ENCODE measurements at places on chromosomes 1 and 21. TPM values are rescaled to one million over a fixed set of nuclear protein-coding genes. Genes with fewer than 3 reads are reported as not detected.
A peak's percentile ranks its signal among the peaks of the same experiment; 100 is the strongest.

DNA sequence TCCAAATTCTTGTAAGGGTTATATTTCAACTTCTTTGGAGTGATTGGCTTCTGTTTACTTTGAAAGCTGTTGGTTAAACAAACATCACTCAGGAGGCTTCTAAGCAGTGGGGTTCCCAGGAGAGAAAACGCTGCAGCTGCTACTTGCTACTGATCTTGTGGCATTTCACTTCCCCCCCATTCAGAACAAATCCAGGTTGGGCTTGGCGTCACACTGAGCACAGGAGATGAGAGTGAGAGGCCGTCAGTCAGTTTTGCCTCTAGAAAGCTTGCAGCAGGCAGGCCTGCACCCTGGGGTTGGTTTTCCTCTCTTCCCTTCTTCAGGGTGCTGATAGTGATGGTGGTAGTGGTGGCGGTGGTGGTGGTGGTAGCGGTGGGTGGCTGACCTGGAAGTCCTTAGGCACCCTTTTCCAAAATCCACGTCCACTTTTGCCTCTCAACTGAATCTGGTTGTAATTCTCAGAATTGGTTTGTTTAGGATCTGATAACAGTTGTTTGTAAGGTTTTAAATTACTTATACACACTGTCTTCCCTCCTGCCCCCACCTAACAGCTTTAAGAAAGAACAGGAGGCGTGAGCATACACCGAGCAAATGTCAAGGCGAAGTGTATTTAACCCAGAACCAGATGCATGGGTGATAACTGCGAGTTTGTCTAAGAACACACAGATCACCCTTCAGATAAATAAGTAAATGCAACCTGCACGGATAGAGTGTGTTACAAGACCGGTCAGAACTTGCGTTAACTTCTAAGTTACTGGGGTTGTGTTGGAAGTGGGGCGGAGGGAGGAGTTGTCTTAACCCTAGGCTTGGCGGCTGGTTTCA is 3.2 kb upstream of the PROX1 start:
- no peak for DNase-seq

The HEYL gene
- polyA plus RNA-seq, result 0.50 TPM

The DIP2A gene
- 13.2 TPM for polyA plus RNA-seq

- no peak for DNase-seq
These were observed 58.2 kb upstream of the KIAA1614 start for GRCh38 chr1:180854456-180854855.

- no peak for DNase-seq
These were observed 2.1 kb upstream of the DEGS1 start for GRCh38 chr1:224180783-224181452.

GRCh38 chr21:36035381-36035791 is 24.9 kb downstream of the SETD4 start:
- no peak for DNase-seq

GRCh38 chr1:44970317-44970716 is 16.1 kb downstream of the EIF2B3 start:
- no peak for DNase-seq

GRCh38 chr21:46054031-46054430 is 43.9 kb upstream of the COL6A2 start:
- no peak for DNase-seq

The GJC2 gene
- polyA plus RNA-seq, result 0.92 TPM

The SELL gene
- 0.05 TPM for polyA plus RNA-seq

- no peak for DNase-seq
These were observed 353.6 kb downstream of the BRINP3 start for GRCh38 chr1:190124068-190124467.

The ESPN gene
- polyA plus RNA-seq, result not detected

- no peak for DNase-seq
These were observed 46.7 kb downstream of the RGS4 start for GRCh38 chr1:163115887-163116286.

- DNase-seq, result no peak
These were observed 1.1 kb upstream of the EDN2 start for GRCh38 chr1:41485605-41486004.

- DNase-seq, result no peak
These were observed 49.4 kb downstream of the MAN1A2 start for GRCh38 chr1:117416546-117417125.

GRCh38 chr1:66266756-66267155 is 267.2 kb upstream of the SGIP1 start:
- no peak for DNase-seq

- no peak for DNase-seq
These were observed 144.0 kb downstream of the MAGI3 start for GRCh38 chr1:113534130-113534817.

DNA sequence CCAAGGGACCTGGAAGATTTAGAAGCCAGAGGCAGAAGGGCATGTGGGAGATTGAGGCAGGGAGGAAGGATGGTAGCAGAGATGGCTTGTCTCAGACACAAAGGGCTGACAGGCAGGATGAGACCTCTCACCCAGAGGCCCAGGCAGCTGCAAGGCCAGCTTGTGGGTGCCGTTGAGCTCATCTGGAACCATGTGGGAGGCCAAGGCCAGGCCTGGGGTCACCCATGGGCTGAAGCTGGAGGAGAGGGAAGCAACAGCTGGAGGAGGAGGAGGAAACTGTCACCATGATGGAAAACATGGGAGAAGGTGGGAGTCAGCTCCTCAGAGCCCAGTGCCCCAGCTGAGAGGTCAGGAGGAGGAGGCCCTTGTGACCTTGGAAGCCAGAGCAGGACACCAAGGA is 6.4 kb downstream of the CRABP2 start:
- no peak for DNase-seq

The C2CD4D gene
- not detected for polyA plus RNA-seq

The IL19 gene
- not detected for polyA plus RNA-seq

The RGSL1 gene
- not detected for polyA plus RNA-seq

DNA sequence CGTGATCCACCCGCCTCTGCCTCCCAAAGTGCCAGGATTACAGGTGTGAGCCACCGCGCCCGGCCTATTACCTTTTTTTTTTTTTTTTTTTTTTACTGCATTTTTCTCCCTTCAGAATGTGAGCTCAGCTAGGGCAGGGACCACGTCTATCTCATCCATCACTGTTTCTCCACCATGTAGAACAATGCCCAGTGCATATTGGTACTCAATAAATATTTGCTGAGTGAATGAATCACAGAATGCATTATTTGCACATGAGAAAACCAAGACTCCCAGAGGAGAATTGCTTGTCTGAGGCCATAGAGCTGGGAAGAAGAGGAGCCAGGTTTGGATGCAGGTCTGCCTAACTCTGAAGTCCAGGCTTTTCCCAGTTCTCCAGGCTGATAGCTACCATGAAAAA is 8.2 kb upstream of the SLC9A1 start:
- no peak for DNase-seq

The KANK4 gene
- 0.06 TPM for polyA plus RNA-seq

The FOXD3 gene
- not detected for polyA plus RNA-seq

GRCh38 chr1:197399755-197400521 is 131.9 kb downstream of the CRB1 start:
- no peak for DNase-seq

The FALEC gene
- 0.17 TPM for polyA plus RNA-seq

- DNase-seq, result no peak
These were observed 23.8 kb upstream of the MX1 start for GRCh38 chr21:41402231-41402630.

GRCh38 chr1:222606757-222607156 is 11.1 kb upstream of the MIA3 start:
- no peak for DNase-seq

- no peak for DNase-seq
These were observed 87.9 kb downstream of the GTF2B start for GRCh38 chr1:88803444-88803843.

- DNase-seq, result no peak
These were observed 83.2 kb downstream of the APP start for GRCh38 chr21:26087223-26087918.

- DNase-seq, result no peak
These were observed 5.1 kb downstream of the LMO4 start for GRCh38 chr1:87333692-87334347.

The TNFSF18 gene
- 8.8 TPM for polyA plus RNA-seq

- DNase-seq, result peak; percentile 93
These were observed 80.9 kb upstream of the BACH1 start for GRCh38 chr21:29217818-29218291.

DNA sequence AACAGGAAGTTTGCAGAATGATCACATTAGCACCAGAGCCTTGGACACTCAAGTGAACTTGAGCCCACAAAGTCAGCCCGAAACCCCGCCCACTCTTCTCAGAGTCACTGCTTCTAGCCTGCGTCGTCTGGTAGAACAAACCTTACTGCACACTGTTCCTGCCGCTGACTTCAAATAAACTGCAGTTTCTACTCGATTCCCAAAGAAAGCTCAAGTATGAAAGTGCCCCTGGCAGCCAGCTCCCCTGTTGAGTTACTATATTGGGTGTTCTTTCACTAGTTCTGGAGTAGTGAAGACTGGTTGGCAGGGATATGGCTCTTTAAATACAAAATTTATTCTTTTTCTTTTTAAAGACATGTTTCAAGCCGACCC is 164.7 kb downstream of the GALNT2 start:
- DNase-seq, result no peak

DNA sequence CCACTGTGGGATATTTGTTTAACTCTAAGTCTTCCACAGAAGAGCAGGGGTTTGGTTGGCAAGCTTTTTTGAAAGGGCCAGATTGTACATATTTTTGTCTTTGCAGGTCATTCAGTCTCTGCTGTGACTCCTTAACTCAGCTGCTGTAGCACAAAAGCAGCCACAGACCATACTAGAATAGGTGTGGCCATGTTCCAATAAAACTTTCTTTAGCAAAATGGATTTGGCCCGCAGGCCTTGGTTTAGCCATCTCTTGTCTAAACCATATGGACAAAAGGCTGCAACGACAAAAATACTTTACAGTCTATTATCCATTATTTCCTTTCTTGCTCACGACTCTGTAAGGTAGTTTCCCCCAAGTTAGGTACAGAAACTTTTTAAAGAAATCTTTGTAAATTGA is 60.5 kb downstream of the ESRRG start:
- no peak for DNase-seq

The LAX1 gene
- polyA plus RNA-seq, result 0.02 TPM

- no peak for DNase-seq
These were observed 25.8 kb downstream of the RIPPLY3 start for GRCh38 chr21:37032293-37032692.

DNA sequence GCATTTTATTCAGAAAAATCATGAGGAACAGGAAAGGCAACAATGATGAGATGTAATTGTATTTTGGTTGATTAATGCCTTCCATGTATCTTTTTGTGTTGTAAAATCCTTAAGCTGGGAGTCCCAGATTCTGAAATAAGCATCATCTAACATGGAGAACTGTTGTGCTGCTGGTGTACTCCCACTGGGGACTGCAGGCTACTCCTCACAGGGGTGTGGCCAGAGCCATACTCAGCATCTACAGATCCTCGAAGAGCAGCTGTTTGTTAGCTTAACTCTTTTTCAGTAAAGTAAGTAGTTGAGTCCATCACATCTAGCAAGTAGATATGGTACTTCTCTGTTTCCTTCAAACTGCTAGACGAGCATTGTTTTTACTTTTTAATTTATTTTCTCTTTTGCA is 358.0 kb downstream of the BRINP3 start:
- DNase-seq, result no peak

- DNase-seq, result peak; percentile 47
These were observed 28.1 kb downstream of the ARHGEF10L start for GRCh38 chr1:17567582-17567981.

The GPX7 gene
- polyA plus RNA-seq, result 44.5 TPM

The ALPL gene
- 0.28 TPM for polyA plus RNA-seq

All from BJ (cell line).